NCI-H69 (cell line): ENCODE measurements at places on chromosomes 2 and 18.
A peak's percentile ranks its signal among the peaks of the same experiment; 100 is the strongest.

- peak; percentile 62 for DNase-seq
These were observed 348.9 kb upstream of the RAB12 start for GRCh38 chr18:8260319-8260718.

GRCh38 chr2:195500879-195501278 is 156.1 kb upstream of the SLC39A10 start:
- DNase-seq = peak; percentile 14

GRCh38 chr2:100887039-100887578 is 67.2 kb downstream of the NPAS2 start:
- DNase-seq = no peak

GRCh38 chr2:26324903-26325302 is 21.0 kb upstream of the SELENOI start:
- peak; percentile 6 for DNase-seq

DNA sequence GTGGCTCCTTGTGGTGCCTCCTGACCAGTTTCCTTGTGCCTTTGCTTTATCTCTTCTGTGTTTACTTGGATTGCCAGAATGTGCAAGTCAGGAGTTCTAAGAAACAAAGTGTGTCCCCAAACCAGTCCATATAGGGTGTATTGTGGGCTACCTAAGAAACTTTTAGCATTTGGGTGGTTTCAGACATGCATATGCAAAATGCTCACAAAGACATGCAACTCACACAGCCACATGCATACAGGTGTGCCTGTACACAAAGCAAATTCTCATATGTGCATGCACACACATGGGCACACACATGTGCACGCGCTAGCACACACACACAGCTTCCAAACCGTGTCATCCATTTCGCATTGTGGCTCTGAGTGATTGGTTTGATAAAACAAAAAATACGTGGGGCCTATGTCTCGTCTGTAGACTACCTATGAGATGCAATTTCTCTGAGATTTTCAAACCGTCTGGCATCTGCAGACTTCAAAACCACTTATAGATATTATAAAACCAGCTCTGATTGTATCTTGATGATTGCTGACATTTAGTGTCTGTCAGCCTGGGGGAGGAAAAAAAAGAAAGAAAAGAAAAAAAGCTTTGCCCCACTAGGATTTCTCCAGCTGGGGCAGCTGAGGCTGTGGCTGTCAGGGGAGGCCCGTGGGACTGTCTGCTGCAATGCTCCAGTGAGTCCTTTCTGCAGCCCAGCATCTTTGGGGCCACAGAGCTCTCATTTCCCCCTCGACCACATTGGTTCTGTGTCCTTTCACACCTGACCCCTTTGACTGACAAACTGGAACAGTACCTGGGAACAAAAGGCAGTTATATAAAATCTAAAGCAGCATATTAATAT is 556.1 kb downstream of the CMPK2 start:
- peak; percentile 31 for DNase-seq

DNA sequence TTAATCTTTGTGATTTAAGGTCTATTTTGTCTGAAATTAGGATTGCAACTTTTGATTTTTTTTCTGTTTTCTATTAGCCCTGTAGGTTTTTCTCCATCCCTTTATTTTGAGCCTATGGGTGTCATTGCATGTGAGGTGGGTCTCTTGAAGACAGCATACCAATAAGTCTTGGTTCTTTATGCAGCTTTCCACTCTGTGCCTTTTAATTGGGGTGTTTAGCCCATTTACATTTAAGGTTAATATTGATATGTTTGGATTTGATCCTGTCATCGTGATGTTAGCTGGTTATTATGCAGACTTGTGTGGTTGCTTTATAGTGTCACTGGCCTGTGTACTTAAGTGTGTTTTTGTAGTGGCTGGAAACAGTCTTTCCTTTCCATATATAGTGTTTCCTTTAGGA is 17.7 kb downstream of the EHBP1 start:
- no peak for DNase-seq

- DNase-seq = no peak
These were observed 2.5 kb upstream of the PDCL3 start for GRCh38 chr2:100560216-100560830.

GRCh38 chr2:165016772-165017411 is 61.6 kb upstream of the SLC38A11 start:
- no peak for DNase-seq

GRCh38 chr2:46796843-46797625 is 118.6 kb downstream of the MCFD2 start:
- DNase-seq = no peak

DNA sequence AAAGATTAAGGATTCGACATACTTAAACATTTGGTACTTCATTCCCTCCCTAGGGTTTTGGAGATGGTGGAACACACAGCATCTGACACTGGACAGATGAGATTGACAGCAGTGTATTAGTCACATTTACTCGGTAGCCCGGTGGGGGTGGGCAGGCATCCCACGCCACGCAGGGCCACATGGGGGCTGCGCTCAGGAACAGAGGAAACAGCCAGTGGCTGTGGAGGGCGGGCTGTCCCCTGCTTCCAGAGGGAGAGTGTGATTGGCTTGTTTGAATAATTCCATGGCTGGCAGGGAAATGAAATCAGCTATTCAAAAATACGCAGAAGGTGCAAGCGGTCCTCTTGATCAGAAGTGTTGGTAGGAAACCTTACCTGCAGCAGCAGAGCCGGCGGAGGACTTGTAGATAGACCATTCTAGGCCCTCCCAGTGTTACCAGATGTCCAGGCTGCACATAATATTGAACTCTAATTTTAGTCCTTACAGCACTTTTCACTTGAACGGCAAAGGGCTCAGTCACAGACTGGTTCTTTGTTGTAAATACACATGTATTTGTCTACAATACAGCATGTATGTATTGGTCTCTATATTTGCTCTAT is 18.5 kb upstream of the SP140L start:
- DNase-seq = no peak

GRCh38 chr2:15956751-15957736 is 16.7 kb downstream of the MYCN start:
- no peak for DNase-seq

DNA sequence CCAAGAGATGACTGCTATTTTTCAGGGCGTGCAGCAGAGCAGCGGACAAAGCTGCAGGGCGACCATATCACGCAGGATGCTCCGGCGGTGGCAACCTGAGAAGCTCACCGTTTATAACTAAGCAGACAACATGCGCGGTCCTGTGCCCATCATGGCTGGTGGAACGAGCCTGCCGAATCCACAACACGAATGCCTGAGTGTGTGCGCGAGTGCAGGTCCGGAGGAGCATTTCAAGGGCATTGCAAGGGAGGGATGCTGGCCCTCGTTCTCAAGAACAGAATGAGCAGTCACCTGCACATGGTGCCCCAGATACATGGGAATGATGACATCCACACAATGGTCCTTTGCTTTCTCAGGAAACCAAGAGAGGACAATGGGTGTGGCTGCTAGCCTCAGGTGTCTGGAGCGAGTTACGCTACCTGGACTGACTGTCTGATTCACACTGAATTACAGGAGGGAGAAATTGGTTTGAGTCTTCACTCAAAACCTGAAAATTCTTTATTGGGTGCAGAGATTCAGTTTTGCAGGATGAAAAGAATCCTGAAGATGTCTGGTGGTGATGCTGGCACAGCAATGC is 39.8 kb downstream of the TBC1D8 start:
- peak; percentile 4 for DNase-seq

DNA sequence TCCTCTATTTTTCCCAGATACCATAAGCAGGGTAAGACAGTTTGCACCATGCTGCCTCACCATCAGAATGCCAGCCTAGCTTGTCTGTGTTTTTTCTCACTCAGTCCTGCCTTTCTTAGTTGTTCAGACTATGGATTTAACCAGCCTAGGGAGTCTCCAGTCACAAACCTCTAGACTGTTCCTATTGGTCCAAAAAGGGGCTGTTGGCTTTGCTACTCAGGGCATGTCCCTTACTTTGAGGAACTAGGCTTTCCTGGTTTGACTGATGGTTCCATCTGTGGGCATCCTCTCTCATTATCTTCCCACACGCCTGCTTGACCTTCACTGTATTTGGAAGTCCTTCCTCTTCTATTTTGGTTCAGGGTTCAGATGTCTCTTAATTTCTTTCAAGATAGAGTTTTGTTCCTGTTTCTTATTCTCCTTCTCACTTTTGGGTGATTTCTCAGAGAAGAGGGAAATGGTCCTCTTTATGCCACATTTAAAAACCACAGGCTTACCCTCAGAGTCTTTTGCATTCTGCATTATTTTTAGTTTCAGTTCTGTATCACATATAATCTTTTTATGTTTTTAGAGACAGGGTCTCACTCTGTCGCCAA is 31.3 kb upstream of the TMEM131 start:
- no peak for DNase-seq

DNA sequence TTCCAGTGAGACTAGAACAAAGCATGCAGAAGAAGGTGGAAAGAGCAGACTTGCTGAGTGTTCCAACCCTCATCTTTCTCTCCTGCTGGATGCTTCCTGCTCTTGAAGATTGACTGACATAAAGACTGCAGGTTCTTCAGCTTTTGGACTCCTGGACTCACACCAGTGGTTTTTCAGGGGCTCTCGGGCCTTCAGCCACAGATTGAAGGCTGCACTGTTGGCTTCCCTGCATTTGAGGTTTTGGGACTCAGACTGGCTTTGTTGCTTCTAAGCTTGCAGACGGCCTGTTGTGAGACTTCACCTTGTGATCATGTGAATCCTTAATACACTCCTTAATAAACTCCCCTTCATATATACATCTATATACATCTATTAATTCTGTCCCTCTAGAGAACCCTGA is 20.4 kb downstream of the VRK2 start:
- DNase-seq = no peak
